ENCODE measurements at places on chromosomes 2 and 18.

DNA sequence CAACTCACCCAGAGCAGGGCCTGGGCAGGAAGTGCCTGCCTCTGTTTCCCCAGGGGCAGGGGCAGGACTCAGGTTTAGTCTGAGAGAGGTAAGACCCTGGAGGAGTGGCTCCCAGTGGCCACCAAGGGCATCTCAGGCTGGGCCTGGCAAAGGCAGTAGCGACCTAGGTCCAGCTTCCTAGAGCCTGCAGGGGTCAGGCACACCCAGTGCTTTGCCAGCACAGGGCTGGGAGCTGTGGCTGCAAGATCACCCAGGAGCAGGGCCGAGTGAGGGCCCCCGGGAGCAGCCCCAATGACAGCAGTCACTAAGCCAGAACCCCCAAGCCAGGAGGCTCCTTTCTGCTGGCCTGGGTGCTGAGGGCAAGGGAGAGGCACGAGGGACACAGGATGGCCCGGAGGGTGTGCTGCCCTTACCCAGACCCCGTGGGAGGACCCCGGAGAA is 8.8 kb upstream of the DUSP2 start:
- no peak for DNase-seq

DNA sequence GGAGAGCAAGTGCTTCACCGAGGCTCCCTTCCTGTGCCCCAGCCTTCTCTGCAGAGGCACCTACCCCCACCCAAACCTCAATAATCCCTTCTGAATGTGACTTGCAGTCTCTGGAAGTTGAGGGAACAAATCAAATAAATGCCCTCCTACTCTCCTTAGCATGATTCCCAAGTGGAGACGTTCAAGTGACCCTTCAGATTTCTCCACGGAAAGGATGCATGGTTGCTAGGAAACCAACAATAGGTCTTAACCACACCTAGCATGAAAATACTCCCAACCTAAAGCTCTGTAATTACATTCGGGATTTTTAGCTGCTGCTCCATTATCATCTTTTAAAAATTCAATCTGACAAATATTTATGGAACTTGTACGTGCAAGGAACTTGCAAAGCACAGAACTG is 50.2 kb upstream of the CABLES1 start:
- no peak for DNase-seq

DNA sequence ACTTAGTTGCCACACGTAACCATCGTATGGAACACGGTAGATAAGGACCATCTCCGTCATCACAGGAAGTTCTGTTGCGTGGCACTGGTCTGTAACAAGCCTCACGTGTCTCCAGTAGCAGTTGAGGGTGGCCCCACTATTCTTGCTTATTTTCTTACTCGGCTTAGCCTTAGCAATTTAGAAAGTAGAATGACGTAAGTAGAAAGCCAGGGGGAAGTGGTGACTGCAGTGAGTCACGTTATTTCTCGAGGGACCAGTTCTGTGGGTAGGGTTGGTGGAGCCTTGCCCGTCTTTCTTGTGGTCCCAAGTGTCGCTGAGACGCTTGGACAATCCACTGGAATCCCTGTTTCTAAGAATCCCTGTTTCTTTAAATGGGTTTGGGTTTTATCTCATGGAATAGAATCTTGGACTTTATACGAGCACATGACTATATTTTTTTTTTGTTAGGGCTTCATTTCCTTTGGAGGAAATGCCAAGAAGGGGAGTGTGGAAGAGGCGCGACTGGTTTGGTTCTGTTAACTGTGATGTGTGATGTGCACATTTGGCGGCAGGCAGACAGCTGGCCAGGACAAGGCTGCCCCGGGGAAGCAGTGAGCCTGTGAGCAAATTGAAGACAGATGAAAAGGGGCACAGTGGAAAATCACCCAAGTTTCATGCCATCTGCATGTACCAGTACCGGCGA is 96.2 kb downstream of the CABLES1 start:
- DNase-seq, result peak; percentile 44

DNA sequence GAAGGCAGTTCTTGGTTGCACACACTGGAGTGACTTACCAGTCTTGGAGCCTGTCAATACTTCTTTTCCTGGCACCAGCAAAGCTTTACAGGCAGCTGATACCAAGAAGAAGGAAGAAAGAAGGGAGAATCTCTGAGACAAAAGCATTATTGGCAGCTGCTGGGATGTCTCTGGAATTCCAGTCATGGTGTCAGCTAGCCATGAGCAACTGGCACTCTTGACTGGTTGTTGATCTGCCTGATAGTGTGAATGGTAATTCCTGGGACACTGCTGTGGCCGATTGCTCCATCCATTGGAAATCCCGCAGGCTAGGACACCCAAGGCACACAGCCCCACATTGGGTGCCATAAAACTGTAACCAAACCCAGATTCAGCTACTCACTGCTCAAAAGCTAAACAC is 17.8 kb upstream of the SPAG16 start:
- DNase-seq, result no peak

- DNase-seq, result no peak
These were observed 21.7 kb downstream of the AKAIN1 start for GRCh38 chr18:5175378-5175777.

DNA sequence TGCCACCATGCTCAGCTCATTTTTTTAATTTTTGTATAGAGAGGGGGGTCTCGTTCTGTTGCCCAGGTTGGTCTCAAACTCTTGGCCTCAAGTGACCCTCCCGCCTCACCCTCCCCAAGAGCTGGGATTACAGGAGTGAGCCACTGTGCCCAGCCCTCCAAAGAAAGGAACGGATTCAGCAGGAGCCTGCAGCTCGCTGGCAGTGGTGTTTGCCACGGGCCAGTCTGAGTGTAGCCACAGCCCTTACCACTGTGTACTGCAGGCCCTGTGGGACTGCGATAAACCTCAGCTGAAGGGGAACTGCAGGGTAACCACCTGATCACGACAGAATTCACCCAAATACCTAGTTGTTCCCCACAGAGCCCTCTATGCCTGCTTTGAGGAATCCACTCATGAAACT is 6.8 kb downstream of the COPS9 start:
- DNase-seq, result no peak

DNA sequence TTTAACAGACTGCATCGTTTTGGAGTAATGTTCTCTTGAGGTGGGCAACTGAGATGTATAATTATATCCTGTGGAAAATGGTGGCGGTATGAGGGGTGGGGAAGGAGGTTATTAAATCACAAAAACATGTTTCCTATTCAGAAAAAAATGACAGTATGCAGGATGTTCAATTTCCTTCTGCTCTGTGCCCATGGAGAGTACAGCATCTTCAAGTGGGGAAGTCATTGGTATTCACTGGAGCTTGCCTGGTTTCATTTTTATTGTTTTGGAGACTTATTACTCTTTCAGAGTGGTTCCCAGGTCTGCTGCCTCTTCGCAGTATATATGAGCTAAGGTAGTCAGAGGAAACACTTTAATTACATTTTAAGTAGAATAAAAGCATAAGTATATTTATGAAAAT is 318.8 kb upstream of the RAB12 start:
- no peak for DNase-seq

DNA sequence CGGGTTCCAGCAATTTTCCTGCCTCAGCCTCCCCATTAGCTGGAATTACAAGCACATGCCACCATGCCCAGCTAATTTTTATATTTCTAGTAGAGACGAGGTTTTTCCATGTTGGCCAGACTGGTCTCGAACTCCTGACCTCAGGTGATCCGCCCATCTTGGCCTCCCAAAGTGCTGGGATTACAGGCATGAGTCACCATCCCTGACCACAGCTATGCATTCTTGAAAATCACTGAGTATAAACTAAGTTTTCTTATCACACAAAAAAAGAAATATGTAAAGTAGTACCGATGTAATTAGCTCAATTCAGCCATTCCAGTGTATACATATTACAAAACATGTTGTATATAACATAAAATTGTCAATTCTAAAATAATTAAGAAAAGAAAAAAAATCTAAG is 232.7 kb downstream of the MBD2 start:
- no peak for DNase-seq

GRCh38 chr2:16092861-16093638 is 152.7 kb downstream of the MYCN start:
- no peak for DNase-seq

DNA sequence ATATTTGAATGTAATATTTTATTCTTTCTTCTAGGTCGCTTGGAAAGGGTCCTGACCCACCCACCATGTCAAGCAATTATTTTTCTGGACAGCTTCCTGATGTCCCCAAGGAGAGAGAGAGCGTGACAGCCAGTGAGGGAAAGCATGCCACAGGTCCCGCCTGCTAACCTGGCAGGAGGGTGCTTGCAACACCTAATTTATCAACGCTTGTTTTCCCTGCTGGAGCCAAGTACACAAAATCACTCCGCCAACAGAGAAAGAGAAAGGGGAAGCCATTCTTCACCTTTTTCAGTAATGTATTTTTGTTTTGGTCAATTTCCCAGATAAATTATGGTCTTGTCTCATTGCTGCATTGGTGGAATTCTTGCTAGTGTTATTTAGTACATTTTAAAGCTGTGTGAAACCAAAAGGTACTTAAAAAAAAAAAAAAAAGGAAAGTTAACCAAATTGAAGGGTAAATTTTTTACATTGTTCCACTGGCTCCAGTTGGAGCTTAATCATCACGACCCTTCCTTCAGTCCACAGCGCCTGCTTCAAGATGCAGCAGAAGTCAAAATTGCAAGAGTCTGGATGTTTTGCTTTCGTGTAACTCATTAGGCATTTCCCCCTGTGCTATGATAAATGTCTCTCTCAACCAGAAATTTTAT is 88.5 kb upstream of the COPS8 start:
- DNase-seq, result no peak

DNA sequence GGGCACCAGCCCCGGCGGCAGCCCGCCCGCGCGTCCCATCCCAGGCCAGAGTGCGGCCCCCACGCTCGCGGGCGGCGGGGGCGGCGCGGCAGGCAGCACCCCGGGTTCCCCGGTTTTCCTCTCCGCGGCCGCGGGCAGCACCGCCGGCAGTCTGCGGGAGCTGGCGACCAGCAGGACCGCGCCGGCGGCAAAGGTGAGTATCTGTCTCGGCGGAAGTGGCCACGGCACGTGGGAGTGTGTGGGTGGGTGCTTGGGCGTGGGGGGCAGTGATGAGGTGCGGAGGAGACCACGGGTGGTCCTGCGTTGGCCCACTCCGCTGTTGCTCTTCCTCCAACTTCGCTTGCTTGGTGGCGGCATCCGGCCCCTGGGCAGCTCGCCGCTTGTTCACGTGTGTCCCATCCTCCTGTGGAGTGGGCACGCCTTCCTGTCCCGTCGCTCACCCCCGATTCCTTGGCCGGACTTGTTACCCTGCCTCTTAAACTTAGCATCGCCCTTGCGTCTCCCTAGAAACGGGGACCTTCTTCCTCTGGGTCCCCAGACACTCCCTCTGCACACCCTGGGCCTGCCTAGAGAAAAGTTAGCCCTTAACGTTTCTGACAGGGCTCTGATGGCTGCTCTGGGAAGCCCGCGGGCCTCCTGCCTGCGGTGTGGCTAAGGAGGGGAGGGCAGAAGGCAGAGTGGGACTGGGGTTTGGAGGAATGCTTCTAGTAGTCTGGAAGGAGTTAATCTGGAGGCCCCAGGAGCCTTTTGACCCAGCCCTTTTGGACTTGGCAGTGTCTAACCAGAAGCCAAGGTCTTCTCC is 1.1 kb downstream of the SH3RF3 start:
- no peak for DNase-seq

- no peak for DNase-seq
These were observed 73.5 kb downstream of the COLEC12 start for GRCh38 chr18:427005-427404.

Data from stimulated activated CD4-positive, alpha-beta T cell treated with anti-CD3 and anti-CD28 coated beads, TNF-alpha, amount 100 ng/mL, for 1 hour (primary cell).